ENCODE measurements at places on chromosomes 4 and X. TPM values are rescaled to one million over a fixed set of nuclear protein-coding genes. Genes with fewer than 3 reads are reported as not detected.

GRCh38 chrX:107683931-107684330 is 55.6 kb downstream of the PRPS1 start:
- DNase-seq, result no peak

DNA sequence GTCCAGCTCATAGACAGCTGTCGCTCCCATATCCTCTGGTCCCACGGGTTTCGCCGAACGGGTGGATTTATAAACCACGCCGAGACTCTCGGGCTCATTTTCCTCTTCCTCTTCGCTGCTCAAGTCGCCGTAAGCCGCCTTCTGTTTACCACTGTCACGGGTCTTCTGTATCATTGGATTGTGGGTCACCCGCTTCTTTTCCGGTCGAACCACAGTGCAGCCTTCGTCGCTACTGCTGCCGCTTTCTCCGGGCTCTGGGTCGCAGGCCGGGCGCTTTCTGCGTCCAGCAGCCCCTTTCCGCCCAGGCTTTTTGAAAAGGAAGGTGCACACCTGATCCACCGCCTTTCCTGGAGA is 311 bp downstream of the RNF113A start:
- no peak for DNase-seq

- peak; percentile 48 for DNase-seq
Observed at GRCh38 chrX:75596178-75596577, 73.3 kb upstream of the ZDHHC15 start.

GRCh38 chrX:46260499-46260898 is 284.7 kb downstream of the ZNF674 start:
- DNase-seq, result peak; percentile 87

GRCh38 chrX:155514225-155514624 is 55.8 kb upstream of the F8A3 start:
- no peak for DNase-seq

DNA sequence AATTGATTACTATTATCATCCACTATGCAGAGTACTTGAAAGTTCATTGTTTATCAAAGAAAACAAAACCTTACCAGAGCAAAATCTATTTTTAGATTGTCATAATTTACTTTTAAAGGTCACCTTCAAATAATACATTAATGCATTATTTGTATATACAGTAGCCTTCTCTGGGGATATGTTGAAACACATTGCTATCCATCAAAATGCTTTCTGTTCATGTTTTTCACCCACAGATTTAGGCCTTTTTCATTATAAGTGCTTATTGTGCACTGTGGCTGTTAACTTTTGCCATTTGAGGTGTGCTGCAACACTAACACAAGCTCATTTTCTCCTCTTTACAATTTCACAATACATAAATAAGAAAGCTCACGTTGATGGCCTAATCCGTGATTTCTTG is 74.1 kb upstream of the ANKRD50 start:
- no peak for DNase-seq

DNA sequence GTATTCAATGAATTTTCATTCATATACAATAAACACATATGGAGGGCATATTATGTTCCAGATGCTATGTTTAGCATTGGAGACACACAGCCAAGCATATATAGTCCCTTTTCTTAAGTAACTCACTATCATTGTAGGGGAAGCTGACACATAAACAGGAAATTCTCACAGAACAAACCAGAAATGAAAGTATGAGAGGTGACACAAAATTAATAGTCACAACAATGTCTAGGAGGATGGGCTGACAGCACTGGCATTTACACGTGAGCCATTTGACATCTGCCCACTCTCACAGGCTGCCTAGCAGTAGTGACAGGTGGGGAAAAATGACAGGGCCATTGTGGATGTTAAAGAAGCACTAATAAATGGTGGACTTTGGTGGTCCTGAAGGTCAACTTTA is 2.6 kb upstream of the CNOT6L start:
- DNase-seq, result no peak

- no peak for DNase-seq
Observed at GRCh38 chr4:72109364-72109763, 77.6 kb downstream of the NPFFR2 start.

- no peak for DNase-seq
Observed at GRCh38 chr4:15771216-15772058, 6.7 kb upstream of the CD38 start.

GRCh38 chrX:118780509-118780908 is 43.1 kb upstream of the ZCCHC12 start:
- no peak for DNase-seq

DNA sequence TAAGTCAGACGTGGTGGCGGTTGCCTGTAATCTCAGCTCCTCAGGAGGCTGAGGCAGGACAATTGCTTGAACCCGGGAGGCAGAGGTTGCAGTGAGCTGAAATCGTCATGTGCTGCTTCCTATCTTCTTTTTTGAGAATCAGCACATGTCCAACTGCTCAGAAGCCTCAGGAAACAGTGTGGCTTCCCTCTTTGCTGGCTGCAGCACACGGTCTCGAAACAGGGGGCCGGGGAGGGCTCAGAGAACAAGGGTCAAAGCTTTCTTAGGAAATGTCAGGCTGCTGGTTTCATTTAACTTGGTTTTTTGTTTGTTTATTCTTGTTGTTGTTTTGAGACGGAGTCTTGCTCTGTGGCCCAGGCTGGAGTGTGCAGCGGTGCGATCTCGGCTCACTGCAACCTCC is 31.3 kb downstream of the CRLF2 start:
- DNase-seq, result no peak

DNA sequence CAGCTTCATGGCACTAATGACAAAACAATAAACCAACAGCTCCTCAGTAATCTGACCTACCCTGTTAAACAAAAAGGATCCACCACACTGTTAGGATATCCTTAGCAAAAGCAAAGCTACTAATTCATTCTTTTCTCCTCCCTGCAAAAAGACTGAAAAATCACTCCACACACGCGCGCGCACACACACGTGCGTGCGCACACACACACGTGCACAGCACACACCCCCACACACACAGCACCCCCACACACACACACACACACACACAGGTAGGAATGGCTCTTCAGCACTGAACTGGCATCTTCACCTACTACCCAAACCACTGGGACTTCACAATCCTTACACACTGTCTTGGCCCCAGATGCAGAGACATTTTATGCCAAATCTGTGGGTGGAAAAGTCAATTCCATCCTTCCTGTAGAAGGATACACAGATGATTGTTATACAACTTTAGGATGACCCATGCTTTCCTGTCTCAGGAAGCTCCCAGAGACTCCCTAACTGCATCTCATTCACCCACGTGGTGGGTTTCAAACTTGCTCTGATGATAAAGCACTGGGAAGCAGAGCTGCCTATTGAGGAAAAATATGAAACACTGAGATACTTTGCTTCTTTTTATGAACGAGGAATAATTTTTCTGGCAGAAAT is 102.5 kb downstream of the TSPAN5 start:
- peak; percentile 6 for DNase-seq

- no peak for DNase-seq
Observed at GRCh38 chr4:130608121-130608520, 1512.2 kb downstream of the C4orf33 start.

GRCh38 chr4:152680988-152681603 is 1.3 kb upstream of the TMEM154 start:
- DNase-seq, result peak; percentile 60

- peak; percentile 29 for DNase-seq
Observed at GRCh38 chr4:77040270-77040669, 35.5 kb downstream of the CCNI start.

DNA sequence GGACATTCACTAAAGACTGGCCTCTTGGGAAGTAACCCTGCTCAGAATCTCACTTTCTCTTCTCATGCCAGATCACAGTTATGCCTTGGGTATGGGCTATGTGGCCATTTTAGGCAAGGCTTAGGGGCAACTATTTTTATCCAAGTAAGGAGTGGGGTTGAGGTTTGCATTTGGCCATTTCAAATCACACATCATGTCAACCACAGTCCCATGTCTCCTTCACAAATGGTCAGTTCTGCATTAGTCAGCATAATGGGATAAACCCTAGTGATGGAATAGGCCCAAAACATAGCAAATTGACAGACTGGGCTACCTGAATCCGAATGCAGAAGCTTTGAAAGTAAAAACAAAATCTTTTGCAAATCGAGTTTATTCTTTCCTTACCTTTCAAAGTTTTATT is 827 bp upstream of the RTL3 start:
- peak; percentile 58 for DNase-seq

DNA sequence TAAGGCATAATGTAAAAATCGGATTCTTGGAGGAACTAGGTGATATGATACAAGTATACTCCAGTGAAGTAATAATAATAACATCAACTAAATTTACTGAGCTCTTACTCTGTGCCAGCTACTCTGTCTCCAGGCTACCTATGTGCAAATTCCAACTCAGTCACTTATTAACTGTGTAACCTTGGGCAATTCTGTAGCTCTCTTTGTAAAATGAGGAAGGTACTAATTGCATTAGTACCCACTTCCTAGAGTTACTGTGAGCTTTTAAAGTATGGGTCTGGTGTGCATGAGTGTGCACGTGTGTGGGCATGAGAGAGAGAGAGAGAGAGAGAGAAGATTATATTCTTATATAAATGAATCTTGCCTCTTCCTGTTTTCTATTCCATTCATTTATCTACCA is 169.9 kb downstream of the KCNIP4 start:
- no peak for DNase-seq

- no peak for DNase-seq
Observed at GRCh38 chr4:27894951-27895350, 1034.3 kb downstream of the STIM2 start.

The H2BW2 gene
- total RNA-seq, result not detected

The TEX13B gene
- total RNA-seq, result not detected

The PAGE5 gene
- total RNA-seq, result 41.0 TPM

The BEND2 gene
- not detected for total RNA-seq

The MAGEB6 gene
- total RNA-seq, result 0.12 TPM

The RUFY3 gene
- 16.0 TPM for total RNA-seq

The GABRB1 gene
- not detected for total RNA-seq

Data from RPMI7951 (cell line).